ENCODE measurements at places on chromosomes 3 and 15.

- no peak for DNase-seq
Measured at GRCh38 chr15:22262613-22263020, 182.3 kb downstream of the OR4M2 start.

GRCh38 chr3:128844502-128844901, 34.9 kb upstream of the ACAD9 start:
- no peak for DNase-seq

DNA sequence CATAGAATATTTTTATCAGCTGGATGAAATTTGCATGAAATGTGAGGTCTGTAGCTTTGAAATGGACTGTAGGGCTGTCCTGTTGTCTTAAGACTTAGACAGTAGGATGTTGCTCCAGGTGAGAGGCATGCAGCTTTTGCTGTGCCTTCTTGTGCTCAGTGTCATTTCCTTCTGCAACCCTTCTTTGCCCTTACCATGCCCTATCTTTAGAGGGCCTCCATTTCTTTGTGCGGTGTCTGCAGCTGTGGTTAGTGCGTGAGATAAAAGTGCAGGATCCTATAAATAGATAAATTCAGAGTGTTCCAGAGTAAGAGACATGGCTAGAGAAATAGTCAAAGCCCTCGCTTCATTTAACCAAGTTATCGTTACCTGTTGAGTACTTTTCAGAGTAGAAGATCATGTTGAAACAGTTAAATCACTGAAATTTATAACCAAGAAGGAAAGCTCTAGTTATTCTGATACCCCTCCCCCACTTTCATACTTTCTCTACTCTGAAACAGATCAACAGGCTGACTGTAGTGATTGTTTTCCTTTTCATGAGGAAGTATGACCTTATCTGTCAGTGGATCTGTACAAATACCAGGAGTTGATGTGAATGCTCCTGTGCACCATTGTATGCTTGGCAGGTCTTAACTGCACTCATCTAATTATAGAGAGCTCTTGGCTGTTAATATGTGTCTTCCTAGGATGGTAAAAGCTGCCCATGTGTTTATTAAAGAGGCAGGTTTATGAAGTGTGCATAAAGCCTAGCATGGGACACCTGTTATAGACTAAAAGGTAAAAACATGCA, 18.2 kb downstream of the EIF3J start:
- no peak for DNase-seq

GRCh38 chr15:68232937-68233336, 3.4 kb upstream of the CLN6 start:
- DNase-seq: no peak

- no peak for DNase-seq
Measured at GRCh38 chr3:134598763-134599545, 51.9 kb downstream of the KY start.
